ENCODE measurements at places on chromosomes 6 and 20. TPM values are rescaled to one million over a fixed set of nuclear protein-coding genes. Genes with fewer than 3 reads are reported as not detected.
A peak's percentile ranks its signal among the peaks of the same experiment; 100 is the strongest.

- no peak for DNase-seq
- H3K36me3 ChIP-seq = no peaks in the 10 kb centered on the region
- no peaks in the 10 kb centered on the region for H3K4me1 ChIP-seq
- no peak overlapping the region for H3K27ac ChIP-seq
- no peak overlapping the region for H3K4me3 ChIP-seq
Observed at GRCh38 chr20:9149087-9149486, 80.2 kb downstream of the PLCB4 start.

Gene ECT2L
- total RNA-seq = not detected

- no peaks in the 10 kb centered on the region for H3K4me1 ChIP-seq
- no peak overlapping the region for H3K27ac ChIP-seq
- H3K27me3 ChIP-seq = no peaks in the 10 kb centered on the region
- DNase-seq = no peak
- H3K36me3 ChIP-seq = no peaks in the 10 kb centered on the region
Observed at GRCh38 chr6:64197246-64197645, 561.6 kb downstream of the PHF3 start.

DNA sequence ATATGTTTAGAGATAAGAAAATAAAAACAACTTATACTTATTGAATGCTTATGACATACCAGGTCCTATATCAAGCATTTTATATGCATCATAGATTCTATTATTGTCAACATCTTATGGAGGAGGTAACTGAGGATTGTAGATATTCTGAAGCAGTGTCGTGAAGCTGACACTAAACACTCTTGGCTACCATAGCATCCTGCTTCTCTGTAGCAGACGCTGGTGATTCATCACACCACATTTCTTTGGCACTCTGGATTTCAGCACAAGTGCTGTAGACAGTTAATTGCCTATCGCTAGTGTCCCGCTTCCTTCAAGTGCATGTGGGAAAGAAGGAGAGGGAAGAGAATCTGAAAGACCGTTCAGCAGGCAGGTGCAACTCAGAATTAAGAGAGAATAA is 317.1 kb downstream of the PLCB1 start:
- no peaks in the 10 kb centered on the region for H3K4me1 ChIP-seq
- no peaks in the 10 kb centered on the region for H3K36me3 ChIP-seq
- DNase-seq = no peak
- H3K27me3 ChIP-seq = no peaks in the 10 kb centered on the region

DNA sequence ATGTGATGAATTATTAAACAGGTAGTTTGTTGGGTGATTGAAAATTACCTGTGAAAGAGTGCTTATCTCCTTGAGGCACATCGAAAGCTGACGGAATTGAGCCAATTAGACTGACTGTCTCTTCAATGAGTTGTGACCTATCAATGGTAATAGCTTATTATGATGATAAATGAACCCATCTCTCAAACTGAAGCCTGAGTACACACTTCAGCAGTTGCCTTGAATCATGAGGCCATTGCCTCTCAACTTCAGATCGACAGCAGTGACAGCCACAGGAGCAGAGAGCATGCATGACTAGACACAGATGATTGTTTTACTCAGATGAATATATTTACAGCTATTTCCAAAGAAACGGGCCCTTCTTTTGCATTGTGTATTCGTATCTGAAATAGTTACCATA is 323.9 kb downstream of the LAMA2 start:
- H3K27ac ChIP-seq = no peak overlapping the region
- no peaks in the 10 kb centered on the region for H3K36me3 ChIP-seq
- DNase-seq = no peak
- no peaks in the 10 kb centered on the region for H3K27me3 ChIP-seq
- H3K4me1 ChIP-seq = no peaks in the 10 kb centered on the region

Gene ADGB
- not detected for total RNA-seq

DNA sequence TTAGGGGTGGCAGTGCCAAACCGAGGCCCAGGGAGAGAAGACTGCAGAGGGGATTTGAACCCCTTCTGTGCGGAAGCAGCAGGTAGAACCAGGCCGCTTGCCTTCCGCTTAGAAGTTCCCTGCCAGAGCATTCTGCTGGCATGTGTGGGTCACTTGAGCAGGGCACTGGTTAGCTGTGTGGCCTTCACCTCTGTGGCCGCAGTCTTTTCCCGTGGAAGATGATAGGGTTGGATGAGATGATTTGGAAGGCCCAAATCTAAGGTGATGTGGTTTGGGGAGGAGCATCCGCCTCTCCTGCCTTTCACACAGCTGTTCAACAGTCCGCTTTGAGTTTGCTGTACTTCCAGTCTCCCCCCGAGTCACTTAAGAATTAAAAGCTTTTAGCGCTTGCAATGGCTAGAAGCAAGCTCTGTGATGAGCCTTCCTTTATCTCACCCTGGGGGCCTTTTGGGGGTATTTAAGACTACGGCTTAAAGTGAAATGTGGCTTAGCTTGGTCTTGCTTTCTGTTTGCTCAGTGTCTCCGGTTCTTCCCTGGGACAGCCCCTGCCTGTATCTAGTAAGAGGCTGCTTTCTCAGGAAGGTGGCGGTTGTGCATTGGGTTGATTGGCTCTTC is 743 bp downstream of the CMTR1 start:
- peaks cover 11% of the 10 kb centered on the region for H3K36me3 ChIP-seq
- H3K4me3 ChIP-seq = peak overlapping the region; percentile 64
- peaks cover 12% of the 10 kb centered on the region for H3K4me1 ChIP-seq
- H3K27ac ChIP-seq = peak overlapping the region; percentile 94
- DNase-seq = peak; percentile 25

DNA sequence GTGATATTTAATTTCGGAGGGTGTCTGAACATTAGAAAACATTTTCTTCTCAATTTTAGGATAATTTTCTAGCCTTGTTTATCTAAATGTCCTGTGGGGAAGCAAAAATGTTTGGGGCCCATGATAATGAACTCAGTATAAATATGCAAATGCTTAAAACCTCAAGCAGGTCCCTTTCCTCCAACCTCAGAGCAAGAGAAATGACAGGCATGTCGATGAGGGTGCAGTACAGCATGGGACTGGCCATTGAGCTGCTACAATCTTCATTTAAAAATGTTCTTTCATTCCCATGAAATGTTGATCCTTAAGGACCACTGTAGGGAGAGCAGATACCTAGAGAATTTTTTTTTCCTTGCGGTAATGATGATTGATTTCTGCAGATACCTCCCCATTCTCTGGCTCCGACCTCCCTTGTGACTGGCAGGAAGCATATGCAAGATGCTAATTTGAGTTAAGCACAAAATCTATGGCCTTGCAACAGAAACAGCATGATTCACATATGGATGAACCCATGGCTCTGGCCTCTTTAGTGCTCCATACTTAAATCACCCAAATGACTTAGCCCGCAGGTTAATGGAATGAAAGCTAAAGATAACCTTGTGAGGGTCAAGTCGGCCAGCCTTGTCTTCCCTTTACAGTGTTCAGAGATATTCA is 243.3 kb downstream of the SOX4 start:
- DNase-seq = no peak
- H3K4me3 ChIP-seq = no peak overlapping the region
- no peaks in the 10 kb centered on the region for H3K27me3 ChIP-seq
- H3K4me1 ChIP-seq = no peaks in the 10 kb centered on the region
- H3K36me3 ChIP-seq = no peaks in the 10 kb centered on the region
- H3K27ac ChIP-seq = no peak overlapping the region

DNA sequence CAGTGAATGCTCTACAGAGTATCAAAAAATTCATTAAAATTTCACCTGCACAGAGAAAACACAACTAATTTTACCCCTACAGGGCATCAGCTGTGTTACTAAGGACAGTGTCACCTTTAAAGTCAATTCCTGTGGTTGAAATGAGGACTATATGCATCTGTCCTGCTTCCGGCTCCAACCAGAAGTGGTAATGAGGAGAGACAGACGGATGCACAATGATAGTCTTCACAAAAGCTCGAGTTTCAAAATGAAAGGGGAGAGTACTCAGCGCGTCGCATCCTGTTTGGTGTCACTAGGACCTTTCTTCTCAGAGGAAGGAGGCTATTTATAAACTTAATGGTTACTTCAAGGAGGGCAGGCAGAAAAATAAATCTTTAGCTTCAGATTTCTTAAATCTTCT is 86.5 kb downstream of the LYRM4 start:
- H3K27ac ChIP-seq = peak overlapping the region; percentile 67
- H3K4me1 ChIP-seq = peaks cover 38% of the 10 kb centered on the region
- no peaks in the 10 kb centered on the region for H3K27me3 ChIP-seq
- no peaks in the 10 kb centered on the region for H3K36me3 ChIP-seq

GRCh38 chr20:5122873-5123260 is 3.1 kb upstream of the PCNA start:
- no peaks in the 10 kb centered on the region for H3K27me3 ChIP-seq
- DNase-seq = no peak
- no peak overlapping the region for H3K4me3 ChIP-seq
- peaks cover 28% of the 10 kb centered on the region for H3K4me1 ChIP-seq

Gene TOP1
- total RNA-seq = 43.4 TPM

DNA sequence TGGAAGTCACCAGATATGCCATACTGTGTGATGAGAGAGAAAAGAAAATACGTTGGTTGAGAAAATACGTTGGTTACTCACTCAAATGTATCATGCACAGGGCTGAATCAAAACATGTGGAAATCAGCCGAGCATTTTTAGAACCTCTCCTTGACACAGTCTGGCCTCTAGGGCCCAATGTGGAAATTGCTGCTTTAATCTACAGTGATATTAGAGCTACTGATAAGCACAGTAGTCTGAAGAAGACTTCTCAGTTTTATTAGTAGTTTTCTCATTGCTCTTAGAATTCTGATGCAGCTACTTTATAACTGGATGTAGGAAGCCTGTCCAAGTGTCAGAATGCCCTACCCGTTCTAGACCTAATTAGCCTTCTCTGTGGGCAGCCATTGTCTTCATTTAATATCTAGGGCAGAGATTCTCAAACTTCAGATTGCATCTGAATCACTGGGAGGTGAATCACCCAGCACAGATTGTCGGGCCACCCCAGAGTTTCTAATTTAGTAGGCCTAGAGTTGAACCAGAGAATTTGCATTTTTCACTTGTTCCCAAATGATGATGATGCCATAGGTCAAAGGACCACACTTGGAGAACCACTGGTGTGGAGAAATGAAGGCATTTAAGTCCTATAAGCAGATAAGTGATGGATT is 229.1 kb downstream of the PLCB1 start:
- DNase-seq = no peak
- H3K27me3 ChIP-seq = no peaks in the 10 kb centered on the region
- no peak overlapping the region for H3K4me3 ChIP-seq
- H3K36me3 ChIP-seq = no peaks in the 10 kb centered on the region
- H3K4me1 ChIP-seq = no peaks in the 10 kb centered on the region
- H3K27ac ChIP-seq = no peak overlapping the region

Gene AIF1
- total RNA-seq = 41.3 TPM

Gene EPM2A
- total RNA-seq = 17.6 TPM

DNA sequence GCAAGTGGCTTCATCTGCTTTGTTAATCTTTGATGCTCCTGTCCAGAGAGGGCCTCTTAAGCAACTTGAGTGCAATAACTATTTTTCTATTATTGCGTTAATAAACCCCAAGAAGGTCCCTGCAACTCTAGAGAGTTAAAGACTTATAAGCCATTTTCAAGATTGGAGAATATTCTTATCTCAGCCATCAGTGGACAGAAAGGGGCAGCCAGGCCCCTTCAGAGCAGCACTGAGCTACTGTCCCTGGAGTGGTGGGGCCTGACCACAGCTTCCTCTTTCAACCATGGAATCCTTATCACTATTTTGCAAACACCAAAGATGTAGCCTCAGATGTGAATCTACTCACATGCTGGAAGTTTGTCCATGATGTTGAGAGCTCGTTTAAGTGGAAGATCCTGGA is 2.8 kb upstream of the MAS1L start:
- DNase-seq = no peak
- H3K27me3 ChIP-seq = peaks cover 3% of the 10 kb centered on the region
- no peaks in the 10 kb centered on the region for H3K36me3 ChIP-seq
- H3K4me3 ChIP-seq = no peak overlapping the region

Gene STX16
- total RNA-seq = 225 TPM

GRCh38 chr6:56916849-56917551 is 37.9 kb upstream of the BEND6 start:
- no peak for DNase-seq
- H3K27ac ChIP-seq = no peak overlapping the region
- no peaks in the 10 kb centered on the region for H3K36me3 ChIP-seq

Gene RIPOR3
- not detected for total RNA-seq

- peaks cover 41% of the 10 kb centered on the region for H3K4me1 ChIP-seq
- H3K27ac ChIP-seq = no peak overlapping the region
- H3K36me3 ChIP-seq = no peaks in the 10 kb centered on the region
- no peaks in the 10 kb centered on the region for H3K27me3 ChIP-seq
Observed at GRCh38 chr6:169803271-169803811, 51.9 kb downstream of the ERMARD start.

DNA sequence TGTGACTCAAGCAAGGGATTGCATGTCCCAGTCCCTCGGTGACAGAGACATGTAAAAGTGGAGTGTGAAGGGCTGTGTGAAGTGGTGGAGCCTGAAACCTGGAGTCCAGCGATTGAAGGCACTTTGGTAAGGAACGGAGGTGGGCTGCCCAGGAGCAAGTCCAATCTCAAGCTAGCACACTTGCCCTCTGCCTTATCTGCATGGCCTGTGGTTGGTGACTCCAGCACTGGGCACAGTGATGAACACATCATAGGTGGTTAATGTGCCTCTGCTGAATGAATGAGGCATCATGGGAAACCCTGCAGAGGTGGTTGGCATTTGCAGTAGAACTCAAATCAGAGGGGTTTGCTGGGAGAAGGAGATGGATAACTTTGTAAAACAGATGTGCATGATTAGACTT is 14.9 kb upstream of the ULBP3 start:
- DNase-seq = no peak
- H3K4me3 ChIP-seq = no peak overlapping the region
- H3K4me1 ChIP-seq = peaks cover 11% of the 10 kb centered on the region
- no peak overlapping the region for H3K27ac ChIP-seq

DNA sequence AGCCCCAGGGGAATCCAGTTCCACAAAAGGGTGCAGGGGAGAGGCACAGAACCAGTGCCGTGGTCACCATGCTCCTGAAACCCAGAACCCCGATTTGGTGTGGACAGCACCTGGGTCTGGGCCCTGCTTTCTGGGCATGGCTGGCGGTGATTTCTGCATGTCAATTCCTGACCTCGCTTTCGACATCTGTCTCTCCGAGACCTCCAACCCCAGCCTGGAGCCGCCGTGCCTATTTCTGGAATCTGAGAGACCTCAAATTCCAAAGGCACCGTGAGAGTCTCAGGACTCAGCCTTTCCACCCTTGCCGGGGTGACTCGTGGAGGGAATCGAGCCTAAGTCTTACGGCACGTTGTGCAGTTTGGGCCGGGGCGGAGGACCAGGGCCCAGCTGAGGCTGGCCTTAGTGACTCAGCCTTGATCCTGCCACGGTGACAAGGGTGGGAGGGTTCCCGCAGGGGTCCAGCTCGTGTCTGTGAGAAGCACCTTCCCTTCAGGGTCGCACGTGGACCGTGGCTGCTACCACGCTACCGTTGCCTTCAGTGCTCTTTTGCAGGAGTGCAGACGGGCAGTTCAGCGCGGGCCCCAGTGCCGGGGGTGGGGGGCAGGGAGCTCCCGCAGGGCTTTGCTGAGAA is 133.7 kb downstream of the PXDC1 start:
- no peak overlapping the region for H3K4me3 ChIP-seq
- no peaks in the 10 kb centered on the region for H3K4me1 ChIP-seq
- H3K27ac ChIP-seq = no peak overlapping the region
- no peak for DNase-seq

GRCh38 chr6:13380761-13381160 is 52.4 kb upstream of the TBC1D7 start:
- no peaks in the 10 kb centered on the region for H3K27me3 ChIP-seq
- no peaks in the 10 kb centered on the region for H3K36me3 ChIP-seq
- H3K4me3 ChIP-seq = no peak overlapping the region
- peaks cover 13% of the 10 kb centered on the region for H3K4me1 ChIP-seq
- no peak overlapping the region for H3K27ac ChIP-seq

Gene RAMACL
- total RNA-seq = 0.78 TPM

All from naive thymus-derived CD4-positive, alpha-beta T cell (primary cell).